ENCODE measurements at places on chromosomes 6 and 20.

GRCh38 chr6:14265049-14266021 lies 147.8 kb downstream of the CD83 start:
- DNase-seq = no peak

DNA sequence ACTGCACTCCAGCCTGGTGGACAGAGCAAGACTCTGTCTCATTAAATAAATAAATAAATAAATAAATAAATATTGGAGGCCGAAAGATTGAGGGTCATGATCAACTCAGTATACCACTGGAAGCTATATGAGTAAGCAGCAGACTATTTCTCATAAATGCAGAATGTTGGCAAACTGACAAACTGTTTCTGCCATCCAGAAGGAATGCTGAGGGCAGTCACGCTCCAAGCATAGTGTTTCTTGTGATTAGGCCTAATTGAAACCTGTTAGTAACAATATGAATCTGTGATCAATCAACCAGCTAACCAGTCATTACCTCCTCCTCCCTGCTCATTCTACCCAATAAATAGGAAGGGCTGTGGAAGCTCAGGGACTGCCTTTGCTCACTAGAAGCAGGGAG lies 15.2 kb upstream of the KCNK15 start:
- DNase-seq = no peak

DNA sequence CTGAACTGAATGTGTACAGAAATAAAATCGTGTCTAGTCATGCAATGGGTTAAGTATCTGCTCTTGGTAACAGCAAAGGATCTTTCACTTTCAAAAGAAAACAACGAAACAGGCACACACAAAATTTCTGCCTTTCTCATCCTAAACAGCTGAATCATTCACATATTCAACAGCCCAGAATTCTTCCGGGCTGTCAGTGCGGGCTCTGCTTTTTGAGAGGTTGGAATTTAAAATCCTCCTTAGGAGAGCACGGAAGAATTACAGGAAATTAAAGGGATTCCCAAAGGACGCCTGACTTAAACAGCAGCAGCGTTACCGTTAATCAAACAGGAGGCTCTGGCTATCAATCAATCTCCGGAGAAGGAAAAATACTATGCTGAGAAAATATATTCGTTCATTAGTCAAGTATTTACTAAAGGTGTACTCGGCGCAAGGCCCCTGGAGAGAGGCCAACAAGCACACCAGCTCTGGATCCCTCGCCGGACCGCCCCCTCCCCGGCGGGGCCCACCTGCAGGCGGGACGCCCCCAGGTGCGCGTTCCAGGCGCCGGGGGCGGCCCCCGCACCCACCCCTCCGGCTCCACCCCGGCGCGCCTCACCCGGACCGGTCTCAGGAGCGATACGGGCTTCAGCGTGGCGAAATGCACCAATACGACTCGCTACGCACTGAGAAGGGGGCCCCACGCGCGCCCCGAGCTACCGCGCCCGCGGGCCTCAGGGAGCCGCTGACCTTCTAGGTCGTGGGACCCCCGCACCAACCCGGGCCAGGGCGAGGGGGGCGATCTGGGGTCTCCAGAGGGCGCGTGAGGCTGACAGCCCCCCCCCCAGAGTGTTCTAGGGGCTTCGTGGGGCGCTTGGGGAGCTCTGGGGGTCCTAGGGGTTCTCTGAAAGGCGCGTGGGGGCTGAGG lies 1.0 kb downstream of the NAPB start:
- DNase-seq = peak; percentile 45

- DNase-seq = no peak
Observed at GRCh38 chr6:157967486-157967885, 14.2 kb upstream of the SYNJ2 start.

- no peak for DNase-seq
Observed at GRCh38 chr6:16684195-16684689, 77.0 kb downstream of the ATXN1 start.

All from effector CD4-positive, alpha-beta T cell (primary cell).